Left renal pelvis (tissue), 4 donors: ENCODE measurements at places on chromosomes 6 and 20. TPM values are rescaled to one million over a fixed set of nuclear protein-coding genes. Genes with fewer than 3 reads are reported as not detected.

BANF2 gene
- polyA plus RNA-seq = not detected

ZNF311 gene
- 5.2 TPM for polyA plus RNA-seq

COL11A2 gene
- 4.3 TPM for polyA plus RNA-seq

ISM1 gene
- 0.37 TPM for polyA plus RNA-seq

MPIG6B gene
- polyA plus RNA-seq = 1.6 TPM

SMPDL3A gene
- polyA plus RNA-seq = 13.7 TPM

RBM24 gene
- 1.3 TPM for polyA plus RNA-seq

TPBG gene
- 27.6 TPM for polyA plus RNA-seq

CTCFL gene
- polyA plus RNA-seq = 1.9 TPM

- DNase-seq = no peak
Observed at GRCh38 chr20:33833333-33833732, 22.2 kb downstream of the CHMP4B start.

GRCh38 chr20:64038224-64038564 is 2.2 kb downstream of the C20orf204 start:
- no peak for DNase-seq

- DNase-seq = no peak
Observed at GRCh38 chr20:36932476-36933426, 18.8 kb downstream of the SAMHD1 start.

GRCh38 chr6:12842114-12842513 is 125.5 kb downstream of the PHACTR1 start:
- DNase-seq = no peak

DNA sequence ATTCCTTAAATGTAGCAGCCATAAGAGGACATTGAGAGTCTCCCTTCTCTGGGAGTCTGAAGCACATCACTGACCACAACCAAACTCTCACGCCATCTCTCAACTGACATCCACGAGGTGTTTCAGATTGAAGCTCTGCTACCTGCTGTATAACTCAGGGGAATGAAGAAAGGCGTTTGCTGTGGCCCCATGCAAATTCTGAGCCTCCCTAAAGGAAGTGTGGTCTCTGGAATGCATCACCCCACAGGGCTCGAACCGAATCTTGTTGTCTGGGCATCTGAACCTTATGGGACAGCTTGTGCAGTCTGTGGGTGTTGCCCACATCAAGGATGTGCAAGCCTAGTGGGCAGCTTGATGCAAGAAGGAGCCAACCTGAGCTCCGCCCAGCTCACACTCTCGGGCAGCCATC is 10.9 kb downstream of the PMEPA1 start:
- DNase-seq = no peak

DNA sequence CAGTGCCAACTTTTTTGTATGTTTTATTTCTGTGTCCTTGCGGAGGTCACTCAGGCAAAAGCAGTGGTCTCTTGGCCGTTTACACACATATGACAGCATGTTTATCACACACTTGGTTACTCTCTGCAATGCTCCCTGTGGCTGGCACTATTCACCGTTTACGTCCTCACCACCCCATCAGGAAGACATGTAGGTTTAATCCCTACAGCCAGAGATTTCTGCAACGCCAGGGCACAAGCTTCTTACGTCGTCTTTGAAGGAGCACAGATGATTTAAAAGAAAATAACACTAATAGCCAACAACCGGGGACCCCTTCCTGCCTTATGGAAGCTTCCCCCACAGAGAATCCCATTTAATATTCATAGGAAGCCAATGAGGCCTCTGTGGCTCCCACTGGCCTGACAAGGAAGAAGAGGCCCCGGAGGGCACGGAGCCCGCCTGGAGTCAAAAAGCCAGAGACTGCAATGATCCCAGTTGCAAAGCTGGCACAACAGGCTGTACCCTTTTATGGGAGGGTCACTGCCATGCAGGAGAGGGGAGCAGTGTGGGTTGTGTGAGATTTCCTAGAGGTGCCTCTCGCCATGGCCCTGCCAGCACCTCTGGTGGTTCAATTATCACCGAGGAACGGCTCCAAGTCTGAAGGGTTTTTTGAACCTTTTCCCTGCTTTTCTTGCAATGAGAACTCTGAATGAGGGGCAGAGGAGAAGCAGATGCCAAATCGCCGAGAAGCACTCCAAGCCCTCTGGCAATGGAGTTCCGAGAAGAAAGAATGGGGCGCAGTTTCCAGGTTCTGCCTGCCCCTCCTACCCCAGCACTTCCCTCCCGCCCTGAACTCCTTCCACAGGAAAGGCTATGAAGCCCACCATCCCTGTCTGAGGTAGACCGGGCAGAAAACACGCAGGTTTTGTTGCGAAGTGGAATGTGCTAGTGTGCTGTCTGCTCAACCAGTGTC is 96.2 kb downstream of the THBS2 start:
- DNase-seq = no peak

GRCh38 chr6:15796844-15797243 is 134.0 kb upstream of the DTNBP1 start:
- DNase-seq = no peak

DNA sequence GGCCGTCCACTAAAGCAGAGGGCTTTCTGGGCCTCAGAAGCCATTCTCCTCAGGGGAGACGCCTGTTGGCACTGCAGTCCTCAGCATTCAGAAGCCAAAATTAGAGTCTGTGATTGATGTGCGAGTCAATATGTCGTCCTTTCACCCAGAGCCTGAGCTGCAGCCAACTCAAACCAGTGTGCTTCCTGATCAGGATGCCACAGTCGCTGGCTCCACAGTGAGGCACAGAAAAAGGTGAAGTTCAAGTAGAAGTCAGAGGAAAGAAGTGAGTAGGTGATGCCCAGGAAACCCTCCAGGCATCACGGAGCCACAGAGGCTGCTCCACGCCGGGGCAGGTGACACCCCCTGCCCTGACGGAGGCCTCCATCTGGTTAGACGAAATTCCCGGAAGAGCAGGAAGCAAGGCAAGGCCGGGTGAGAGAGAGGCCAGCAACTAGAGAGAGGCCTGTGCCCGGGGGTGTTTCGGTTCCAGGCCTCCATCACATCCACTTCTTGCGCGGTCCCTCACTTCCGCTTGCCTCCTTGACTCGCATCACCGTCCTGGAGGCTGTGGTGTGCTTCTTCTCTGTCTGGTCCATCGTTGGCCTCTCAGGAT is 177.7 kb upstream of the SNX9 start:
- DNase-seq = no peak

DNA sequence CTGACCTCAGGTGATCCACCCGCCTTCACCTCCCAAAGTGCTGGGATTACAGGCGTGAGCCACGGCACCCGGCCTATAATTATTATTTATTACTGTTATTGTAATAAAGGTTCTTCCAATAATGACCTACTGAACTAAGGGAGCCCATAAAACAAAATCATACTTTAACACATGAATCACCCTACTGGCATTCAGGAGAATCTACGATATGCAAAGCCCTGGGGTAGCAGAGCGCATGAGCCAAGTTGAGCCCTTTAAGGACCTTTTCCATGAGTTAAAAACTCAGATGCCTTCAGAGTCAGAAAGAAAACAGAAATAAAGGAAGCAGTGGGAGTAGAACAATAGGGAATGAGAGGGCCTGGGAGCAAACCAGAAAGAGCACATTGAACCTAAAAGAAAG is 41.5 kb downstream of the SNRPB start:
- no peak for DNase-seq

DNA sequence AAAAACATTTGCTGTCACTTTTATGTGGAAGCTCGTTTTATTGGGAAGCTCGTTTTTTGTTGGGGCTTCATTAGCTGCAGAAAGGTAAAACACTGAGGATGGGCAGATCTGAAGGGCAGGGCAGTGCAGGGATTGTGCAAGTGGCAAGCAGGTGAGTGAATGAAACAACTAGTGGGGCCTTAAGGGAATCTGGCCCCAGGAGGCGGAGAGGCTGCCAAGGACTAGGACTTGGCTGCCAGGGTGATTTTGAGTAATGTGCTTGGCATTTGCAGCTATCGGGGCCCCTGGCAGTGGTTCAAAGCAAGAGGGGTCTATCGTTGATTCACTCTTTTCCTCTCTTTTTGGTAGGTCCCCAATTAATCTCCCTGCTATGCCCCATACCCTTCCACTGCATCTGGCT is 11.5 kb downstream of the IL22RA2 start:
- DNase-seq = no peak

DNA sequence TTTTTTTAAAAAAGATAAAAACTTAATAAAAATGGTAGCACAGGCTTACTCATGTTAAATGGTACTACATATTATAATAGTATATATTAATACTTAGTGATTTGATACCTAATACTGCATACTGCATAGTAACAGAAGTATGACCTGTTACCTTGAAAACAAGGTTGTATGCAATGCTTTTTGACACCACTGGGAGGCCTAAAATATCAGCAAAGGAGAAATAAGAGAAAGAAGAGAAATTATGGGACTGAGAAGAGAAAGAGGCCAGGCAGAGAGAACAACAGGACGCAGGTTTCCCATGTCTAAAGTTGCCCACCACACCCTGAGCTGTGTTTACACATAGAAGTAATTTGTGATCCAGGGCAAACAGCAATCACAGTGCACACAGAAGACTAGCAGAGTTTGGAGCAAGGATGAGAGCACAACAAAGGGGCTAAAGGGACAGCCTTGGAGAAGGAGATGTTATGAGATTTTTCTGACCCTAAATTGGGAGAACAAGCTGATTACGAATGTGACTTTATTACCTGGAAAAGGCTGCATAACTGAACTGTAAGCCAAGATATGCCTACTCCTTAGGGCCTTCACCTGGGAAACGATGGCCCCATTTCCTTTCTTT is 73.2 kb downstream of the ROS1 start:
- no peak for DNase-seq
